ENCODE measurements at places on chromosomes 6 and 20.

DNA sequence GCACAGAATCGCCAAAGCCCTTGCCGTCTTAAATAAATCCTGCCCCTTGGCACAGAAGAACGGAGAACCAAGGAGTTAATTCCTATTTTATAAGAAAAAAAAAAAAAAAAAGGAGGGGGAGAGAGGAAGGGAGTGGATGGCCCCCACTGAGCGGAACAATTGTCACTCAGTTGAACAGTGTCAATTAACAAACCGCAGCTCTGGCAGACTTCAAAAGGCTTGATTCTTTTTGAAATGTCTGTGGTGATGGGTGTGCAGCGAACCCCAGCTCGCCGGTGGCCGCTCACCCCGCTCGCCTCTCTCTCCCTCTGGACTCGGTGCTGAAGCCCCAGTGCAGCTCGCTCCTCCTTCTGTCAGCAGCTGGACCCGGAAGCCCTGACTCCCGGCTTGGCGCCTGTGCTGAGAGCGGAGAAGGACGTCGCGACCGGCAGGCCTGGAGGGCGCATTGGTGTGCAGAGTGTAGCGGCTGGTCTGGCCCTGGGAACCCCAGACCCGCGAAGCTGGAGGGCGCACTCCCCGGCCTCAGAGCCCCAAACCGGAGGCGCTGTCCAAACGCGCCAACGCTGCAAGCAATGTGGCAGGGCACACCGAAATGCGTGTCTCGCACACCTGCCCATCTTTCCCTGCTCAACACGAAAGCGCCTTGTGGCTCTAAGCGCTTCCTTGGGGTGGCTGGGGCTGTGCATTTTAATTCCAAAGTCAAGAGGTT lies 3.4 kb downstream of the LINC00237 start:
- no peak overlapping the region for H3K27ac ChIP-seq
- DNase-seq = peak; percentile 80
- H3K4me3 ChIP-seq = peak overlapping the region; percentile 68
- no peaks in the 10 kb centered on the region for H3K36me3 ChIP-seq
- peaks cover 36% of the 10 kb centered on the region for H3K4me1 ChIP-seq
- no peaks in the 10 kb centered on the region for H3K27me3 ChIP-seq

DNA sequence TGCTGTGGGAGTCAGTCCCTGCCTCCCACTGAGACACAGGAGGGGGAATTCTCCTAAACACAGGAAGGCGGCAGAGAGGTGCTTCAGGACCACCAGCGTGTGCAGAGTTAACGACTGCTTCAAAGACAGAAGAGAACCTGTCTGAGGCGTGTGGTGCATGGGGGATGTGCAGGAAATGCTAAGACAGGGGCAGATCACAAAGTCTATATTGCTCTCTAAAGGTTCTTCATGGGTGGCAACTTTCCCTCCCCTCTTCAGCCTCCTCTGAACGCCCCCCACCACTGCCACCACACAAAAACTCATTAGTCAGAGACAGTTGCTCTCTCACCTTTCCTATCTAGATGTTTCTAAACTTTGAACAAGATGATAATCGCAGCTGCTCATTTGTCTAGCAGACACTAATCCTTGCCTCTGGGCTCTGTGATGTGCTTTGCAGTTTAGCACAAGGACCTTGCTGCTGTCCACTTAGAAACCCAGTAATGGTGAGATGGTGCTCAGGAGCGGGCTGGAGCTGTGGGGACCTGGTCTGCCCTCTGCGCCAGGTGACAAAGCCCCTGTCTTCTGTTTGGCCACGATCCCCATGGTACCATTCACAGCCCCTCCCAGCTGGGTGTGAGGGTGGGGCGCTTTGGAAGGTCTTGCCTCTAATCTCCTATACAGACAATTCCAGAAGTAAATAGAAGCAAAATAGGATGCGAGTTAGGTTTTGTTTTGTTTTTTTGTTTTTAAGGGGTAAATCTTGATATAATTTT lies 219.6 kb downstream of the NRN1 start:
- H3K27ac ChIP-seq = peak overlapping the region; percentile 84
- peak; percentile 65 for DNase-seq
- no peaks in the 10 kb centered on the region for H3K27me3 ChIP-seq
- H3K4me1 ChIP-seq = peaks cover 69% of the 10 kb centered on the region

- peaks cover 11% of the 10 kb centered on the region for H3K4me1 ChIP-seq
- H3K27ac ChIP-seq = no peak overlapping the region
- H3K4me3 ChIP-seq = no peak overlapping the region
- no peak for DNase-seq
These were observed 51.9 kb downstream of the ILRUN start for GRCh38 chr6:34644716-34645115.

DNA sequence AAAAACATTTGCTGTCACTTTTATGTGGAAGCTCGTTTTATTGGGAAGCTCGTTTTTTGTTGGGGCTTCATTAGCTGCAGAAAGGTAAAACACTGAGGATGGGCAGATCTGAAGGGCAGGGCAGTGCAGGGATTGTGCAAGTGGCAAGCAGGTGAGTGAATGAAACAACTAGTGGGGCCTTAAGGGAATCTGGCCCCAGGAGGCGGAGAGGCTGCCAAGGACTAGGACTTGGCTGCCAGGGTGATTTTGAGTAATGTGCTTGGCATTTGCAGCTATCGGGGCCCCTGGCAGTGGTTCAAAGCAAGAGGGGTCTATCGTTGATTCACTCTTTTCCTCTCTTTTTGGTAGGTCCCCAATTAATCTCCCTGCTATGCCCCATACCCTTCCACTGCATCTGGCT lies 11.5 kb downstream of the IL22RA2 start:
- H3K27ac ChIP-seq = no peak overlapping the region
- H3K4me3 ChIP-seq = no peak overlapping the region
- no peaks in the 10 kb centered on the region for H3K36me3 ChIP-seq
- H3K4me1 ChIP-seq = peaks cover 18% of the 10 kb centered on the region

- no peak overlapping the region for H3K27ac ChIP-seq
- H3K4me3 ChIP-seq = no peak overlapping the region
- DNase-seq = no peak
- H3K27me3 ChIP-seq = no peaks in the 10 kb centered on the region
- H3K36me3 ChIP-seq = no peaks in the 10 kb centered on the region
These were observed 834.2 kb downstream of the KIF16B start for GRCh38 chr20:15739035-15739434.

DNA sequence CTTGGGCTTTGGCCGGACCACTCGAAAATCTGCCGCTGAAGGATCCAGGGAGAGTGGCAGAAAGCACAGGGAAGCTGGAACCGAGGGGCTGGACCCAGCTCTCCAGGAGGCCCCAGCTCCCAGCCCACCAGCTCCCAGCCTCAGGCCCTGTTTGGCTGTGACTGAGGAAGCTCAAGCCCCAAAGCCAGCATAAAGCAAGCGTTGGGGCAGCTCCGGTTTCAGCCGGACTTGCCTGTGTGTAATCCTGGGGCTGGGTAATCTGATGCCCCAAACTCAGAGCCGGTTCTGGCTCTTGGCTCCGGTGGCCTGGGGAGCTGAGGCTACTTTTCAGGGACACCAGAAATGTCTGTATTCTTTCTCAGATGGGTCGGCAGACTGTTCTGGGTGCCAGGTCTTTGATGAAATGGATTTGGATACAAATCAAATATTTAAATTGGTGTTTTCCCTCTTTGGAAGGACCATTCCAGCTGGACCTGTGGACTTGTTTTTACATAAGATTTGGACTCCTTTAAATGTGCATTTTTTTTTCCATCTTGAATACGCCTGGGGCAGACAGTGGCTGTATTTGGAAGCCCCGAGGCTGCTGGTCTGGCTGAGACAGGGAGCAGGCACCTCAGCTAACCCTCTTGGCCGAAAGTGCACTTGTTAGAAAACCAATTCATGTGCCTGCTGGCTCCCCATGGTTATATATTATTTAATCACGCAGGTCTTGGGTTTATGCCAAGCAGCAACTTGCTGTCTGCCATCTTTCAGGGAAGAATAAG lies 29.7 kb downstream of the RPP40 start:
- no peaks in the 10 kb centered on the region for H3K36me3 ChIP-seq
- no peaks in the 10 kb centered on the region for H3K4me1 ChIP-seq
- no peak overlapping the region for H3K27ac ChIP-seq
- no peaks in the 10 kb centered on the region for H3K27me3 ChIP-seq
- DNase-seq = no peak
- H3K4me3 ChIP-seq = no peak overlapping the region

DNA sequence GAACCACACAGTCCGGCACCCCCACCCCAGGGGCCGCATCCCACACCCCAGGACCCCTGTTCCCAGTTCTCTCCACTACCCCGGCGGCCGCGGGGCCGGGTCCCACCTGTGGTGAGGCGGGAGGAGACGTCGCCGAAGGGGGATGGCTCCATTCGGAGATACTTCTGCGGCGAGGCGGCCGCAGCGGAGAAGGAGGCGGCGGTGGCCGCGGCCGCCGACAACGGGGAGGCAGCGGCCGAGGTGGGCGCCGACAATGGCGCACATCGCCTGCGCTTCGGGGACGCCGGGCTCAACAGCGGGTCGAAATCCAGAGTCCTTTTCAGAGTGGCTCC lies 723 bp downstream of the AKIRIN2 start:
- no peak for DNase-seq
- peaks cover 24% of the 10 kb centered on the region for H3K36me3 ChIP-seq
- H3K27ac ChIP-seq = peak overlapping the region; percentile 89
- no peaks in the 10 kb centered on the region for H3K27me3 ChIP-seq
- peak overlapping the region; percentile 97 for H3K4me3 ChIP-seq

DNA sequence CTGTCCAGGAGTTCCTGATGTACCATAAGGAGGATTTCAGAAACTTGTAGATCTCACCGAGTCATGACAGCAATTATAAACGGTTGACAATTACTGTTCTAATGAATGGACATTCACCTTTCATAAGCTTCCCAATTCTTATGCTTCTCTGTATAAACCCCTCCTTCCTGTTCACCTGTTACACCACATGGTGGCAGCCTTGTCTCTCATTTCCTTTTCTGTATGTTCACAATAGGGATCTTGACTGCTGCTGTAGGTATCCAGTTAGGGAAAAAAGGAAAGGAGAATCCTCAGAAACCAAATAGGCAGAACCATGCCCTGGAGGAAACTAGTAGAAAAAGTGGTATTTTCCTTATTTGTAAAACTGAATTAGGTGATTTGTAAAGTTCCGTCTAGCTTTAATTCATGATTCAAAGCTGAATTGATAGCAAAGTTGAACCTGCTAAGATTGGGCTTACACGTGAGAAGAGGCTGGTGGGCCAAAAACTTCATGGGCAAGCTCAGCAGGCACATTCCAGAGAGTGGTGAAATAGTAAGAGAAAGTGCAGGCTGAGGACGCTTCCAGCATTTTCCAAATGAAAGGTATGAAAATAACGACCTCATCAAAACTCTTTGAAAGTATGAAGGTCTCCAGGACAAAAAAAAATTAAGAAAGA lies 29.0 kb upstream of the TBPL1 start:
- no peaks in the 10 kb centered on the region for H3K4me1 ChIP-seq
- no peaks in the 10 kb centered on the region for H3K36me3 ChIP-seq
- H3K27me3 ChIP-seq = no peaks in the 10 kb centered on the region
- peak; percentile 86 for DNase-seq

Measured in Karpas-422 (cell line).